NAMALWA (cell line): ENCODE measurements at places on chromosomes 1 and 21.

DNA sequence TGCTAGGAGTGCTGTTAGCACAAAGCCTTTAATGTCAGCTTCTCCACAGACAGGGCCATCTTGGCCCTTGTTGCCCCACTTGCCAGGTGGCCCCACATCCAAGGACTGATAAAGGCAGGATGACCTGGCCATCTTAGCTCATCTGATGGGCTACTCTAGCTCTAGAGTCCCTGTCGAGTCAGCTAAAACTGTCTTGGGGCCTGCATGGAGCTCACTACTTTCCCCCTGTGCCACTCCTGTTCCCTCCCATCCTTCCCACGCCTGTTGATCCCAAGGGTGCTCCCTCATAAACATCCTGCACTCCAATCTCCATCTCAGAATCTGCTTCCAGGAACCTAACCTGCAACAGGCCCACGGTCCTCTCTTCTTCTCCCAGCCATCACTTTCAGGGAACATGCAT lies 652 bp upstream of the GPX7 start:
- no peak for DNase-seq

- DNase-seq = no peak
Observed at GRCh38 chr1:166297993-166298392, 131.2 kb upstream of the FAM78B start.

DNA sequence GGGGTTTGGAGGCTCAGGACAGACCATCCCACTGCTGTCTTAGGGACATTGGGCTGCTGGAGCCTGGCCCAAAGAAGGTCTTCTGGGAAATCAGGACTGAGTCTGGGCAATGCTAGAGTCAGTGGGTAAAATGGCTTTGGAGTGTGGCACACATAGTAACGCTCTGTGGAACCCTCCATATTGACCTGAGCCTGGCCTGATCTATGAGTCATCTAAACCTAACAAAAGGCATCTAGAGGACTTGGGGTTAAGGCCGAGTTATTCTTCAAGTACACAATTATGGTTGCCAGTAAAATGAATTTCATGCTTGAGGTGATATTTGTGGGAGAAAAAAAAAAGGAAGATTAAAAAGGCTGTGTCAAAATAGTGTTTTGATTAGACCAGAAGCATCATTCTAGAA lies 77.7 kb downstream of the ST6GALNAC5 start:
- DNase-seq = no peak

DNA sequence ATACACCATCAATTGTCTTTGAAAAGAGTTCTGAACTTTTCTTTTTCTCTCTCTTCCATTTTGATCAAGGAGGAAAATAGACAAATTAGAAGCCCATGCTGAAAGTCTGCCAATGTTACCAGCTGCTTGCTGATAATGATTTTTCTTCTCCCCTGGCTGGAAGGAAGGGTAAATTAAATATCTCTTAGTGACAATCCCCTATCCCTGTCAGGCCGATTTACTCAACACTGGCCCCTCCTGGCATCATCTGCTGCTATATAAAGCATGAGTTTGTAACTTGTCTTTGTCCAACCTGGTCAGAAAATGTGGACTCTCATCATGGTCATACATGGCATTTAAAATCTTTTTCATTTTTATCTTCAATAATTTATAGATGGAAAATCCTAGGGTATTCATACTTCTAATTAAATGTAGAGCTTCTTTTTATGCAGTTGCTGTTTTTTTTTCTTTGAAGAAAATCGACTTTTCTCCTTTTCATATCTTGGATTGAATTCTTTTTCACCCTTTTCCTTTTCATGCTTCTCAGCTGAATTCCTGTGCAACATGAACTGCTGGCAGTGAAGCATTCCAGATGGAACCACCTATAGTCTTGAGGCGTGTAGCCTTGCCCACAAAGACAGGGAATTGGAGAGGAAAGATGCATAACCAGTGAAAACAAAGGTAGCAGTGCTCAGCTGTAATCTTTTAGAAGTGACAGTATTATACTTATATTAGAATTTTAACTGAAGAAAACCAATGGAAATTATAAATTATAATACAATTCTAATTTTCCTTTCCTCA lies 214.7 kb upstream of the PTGFR start:
- DNase-seq = no peak

GRCh38 chr1:179881642-179882252 lies 338 bp upstream of the TOR1AIP1 start:
- DNase-seq = no peak

GRCh38 chr1:17210176-17210575 lies 5.2 kb downstream of the PADI1 start:
- no peak for DNase-seq

GRCh38 chr1:182210417-182210816 lies 148.9 kb upstream of the ZNF648 start:
- DNase-seq = no peak

GRCh38 chr1:85815906-85816305 lies 107.7 kb upstream of the ZNHIT6 start:
- no peak for DNase-seq

- DNase-seq = no peak
Observed at GRCh38 chr1:94629259-94630181, 88.0 kb upstream of the F3 start.

GRCh38 chr1:189678779-189679178 lies 798.9 kb downstream of the BRINP3 start:
- peak; percentile 26 for DNase-seq

- DNase-seq = peak; percentile 36
Observed at GRCh38 chr21:38352536-38353219, 95.9 kb downstream of the KCNJ15 start.

DNA sequence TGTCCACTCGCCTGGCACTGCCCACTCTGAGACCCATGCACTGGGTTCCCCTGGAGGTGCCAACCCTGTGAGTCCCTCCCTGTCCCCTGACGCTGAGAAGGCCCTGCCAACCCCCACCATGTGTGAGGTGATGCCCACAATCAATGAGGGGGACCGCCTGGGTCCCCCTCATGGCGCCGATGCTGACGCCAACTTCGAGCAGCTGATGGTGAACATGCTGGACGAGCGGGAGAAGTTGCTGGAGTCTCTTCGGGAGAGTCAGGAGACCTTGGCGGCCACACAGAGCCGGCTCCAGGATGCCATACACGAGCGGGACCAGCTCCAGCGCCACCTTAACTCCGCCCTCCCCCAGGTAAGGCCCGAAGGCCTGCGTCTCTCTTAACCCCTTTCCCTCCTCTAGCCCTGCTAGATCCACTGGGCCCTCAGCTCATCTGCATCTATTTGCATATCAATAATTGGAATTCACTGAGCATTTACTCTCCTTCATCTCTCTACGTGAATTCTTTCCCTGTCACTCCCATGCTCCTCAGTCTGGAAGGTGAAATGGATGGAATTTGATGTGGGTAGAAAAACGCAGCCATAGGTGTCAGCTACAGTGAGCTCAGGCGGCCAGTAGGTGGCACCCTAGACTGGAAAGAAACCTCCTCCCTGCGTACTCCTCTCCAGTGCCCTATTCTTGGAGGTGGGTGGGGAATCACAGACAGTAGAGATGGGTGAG lies 12.8 kb downstream of the PPFIA4 start:
- peak; percentile 81 for DNase-seq

DNA sequence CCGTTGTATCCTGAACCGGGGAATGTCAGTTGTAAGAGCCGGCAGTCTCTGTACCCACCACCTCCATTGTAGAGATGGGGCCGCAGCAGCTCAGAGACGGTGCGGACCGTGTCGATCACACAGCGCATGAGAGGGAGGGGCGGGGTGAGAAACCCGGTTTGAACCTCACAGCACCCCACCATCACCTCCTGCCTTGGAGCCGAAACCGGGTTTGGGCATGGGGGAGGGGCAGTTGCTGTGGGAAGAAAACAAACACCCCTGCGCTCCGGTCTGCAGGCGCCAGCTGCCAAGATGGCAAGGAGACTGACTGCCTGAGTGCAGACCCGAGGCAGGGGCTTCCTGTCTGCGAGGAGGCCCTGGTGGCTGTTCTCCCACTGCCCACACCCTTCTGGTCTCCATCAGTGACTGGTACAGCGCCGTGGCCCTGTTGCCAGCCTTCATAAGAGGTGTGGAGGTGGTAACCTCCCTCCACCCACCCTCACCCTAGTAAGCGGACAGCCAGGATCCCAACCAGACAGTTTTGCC lies 69.2 kb upstream of the SSBP3 start:
- peak; percentile 77 for DNase-seq

GRCh38 chr1:198151688-198152087 lies 5.1 kb upstream of the NEK7 start:
- DNase-seq = no peak

DNA sequence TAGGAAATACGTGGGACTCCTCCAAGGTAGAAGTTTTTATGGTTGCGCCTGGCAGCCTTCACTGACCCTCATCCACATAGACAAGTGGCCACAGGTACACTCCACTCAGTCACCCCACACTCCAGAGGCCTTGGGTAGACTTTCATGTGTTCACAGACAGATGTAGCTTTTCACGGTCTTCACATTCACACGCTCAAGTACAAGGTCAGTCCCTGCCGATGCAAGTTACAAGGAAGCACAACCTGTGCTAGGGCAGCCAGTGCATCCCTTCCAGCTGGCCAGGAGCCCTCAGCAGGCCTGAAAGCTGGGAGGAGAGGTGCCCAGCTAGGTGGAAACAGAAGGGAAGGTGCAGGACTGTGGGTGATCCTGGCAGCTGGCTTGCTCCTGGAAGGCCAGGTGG lies 55.5 kb upstream of the FAM20B start:
- DNase-seq = no peak

- no peak for DNase-seq
Observed at GRCh38 chr1:116508984-116509980, 61.5 kb downstream of the CD58 start.

- no peak for DNase-seq
Observed at GRCh38 chr1:68036946-68037345, 13.5 kb downstream of the DIRAS3 start.

DNA sequence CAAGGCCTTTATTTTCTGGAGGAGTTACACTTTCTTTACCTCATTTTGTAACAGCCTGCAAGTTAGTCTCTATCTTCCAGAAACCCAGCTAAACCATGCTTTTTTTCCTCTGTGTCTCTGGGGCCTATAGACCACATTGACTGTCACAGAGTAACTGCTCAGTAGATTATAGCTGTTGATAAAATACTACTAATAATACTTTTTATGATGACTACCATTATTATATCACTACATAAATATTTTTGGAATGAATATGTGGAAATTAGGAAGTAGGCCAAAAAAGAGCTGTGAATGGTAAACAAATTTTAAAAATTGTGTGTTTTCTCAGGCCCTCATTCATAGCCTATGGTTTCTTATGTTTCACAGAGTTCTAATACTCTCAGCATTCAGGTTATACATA lies 233.1 kb upstream of the USP24 start:
- DNase-seq = no peak

DNA sequence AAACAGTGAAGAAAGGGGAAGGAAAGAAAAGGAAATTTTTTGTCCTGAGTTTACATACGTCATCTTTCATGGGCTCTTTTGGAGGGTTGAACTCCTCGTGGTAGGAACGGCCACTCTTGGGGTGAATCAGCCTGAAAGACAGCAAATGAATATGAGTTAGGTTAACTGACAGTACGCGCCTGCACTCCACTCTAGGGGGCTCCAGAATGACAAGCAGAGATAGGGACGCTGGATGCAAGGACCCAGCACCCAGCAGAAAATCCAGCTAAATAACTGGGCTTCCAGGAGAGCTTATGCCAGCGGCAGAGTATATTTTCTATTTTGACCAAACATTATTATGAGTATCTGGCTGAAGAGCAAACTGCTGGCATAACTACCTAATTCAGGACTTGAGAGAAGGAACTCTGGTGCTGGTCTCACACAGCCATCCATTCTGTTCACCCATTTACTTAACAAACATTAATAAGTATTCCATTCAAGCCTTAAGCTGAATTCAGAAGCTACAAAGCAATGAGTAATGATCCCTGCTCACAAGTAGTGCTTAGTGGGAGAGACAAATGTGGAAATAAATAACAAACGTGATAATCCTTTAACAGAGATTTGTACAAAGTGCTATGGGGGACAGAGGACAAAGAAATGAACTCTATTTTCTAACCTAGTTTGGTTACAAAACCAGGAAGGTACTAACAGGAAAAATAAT lies 22.1 kb downstream of the AK2 start:
- DNase-seq = no peak

DNA sequence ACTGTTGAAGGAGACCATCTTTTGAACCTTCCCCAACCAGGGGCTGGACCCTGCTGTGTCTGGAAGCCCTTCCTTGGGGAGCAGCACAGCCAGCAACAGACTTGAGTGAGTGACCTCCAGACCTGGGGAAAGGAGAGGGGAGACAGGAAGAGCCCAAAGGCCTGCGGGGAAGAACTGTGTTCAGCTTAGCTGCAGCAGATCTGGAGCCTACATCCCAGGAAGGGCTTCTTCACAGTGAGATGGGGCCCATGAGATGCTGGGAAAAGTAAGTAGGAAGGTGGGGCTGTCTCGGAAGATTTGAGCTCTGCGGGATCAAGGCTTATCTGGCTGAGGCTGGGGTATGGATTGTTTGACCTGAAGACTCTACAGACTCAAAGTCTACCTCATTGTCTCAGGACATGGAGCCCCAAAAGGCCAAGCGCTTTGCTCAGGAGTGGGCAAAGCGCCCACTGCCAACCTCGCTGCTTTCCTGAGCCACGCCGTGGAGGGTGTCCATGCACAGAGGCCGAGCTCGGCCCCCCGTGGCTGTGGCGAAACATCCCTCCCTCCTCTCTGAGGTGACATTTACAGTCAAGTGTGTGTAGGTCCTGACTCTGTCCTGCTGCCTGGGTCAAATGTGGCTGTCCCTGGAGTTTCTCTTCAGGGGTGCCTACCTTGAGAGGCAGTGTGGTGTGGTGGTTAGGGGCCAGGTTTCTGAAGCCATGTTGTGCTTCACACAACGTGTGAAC lies 24.5 kb downstream of the SPOCD1 start:
- DNase-seq = no peak

DNA sequence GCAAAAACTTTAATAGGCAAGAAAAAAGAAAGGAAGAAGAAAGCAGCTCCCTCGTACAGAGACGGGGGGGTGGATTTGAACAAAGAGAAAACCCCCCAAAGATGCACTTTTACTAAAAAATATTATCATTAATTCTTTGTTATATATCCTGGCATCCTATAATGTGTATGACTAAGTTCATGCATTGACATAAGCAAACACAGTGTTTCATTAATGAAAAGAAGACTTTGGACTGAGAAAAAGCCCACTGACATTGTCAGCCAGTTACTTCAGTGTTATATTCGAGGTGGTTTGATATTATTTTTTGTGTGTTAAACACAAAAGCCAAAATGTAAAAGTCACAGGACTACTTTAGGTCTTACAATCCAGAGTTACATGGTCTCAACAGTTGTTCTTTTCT lies 110.1 kb upstream of the DPYD start:
- no peak for DNase-seq
